ENCODE measurements at places on chromosomes 16 and 17. TPM values are rescaled to one million over a fixed set of nuclear protein-coding genes. Genes with fewer than 3 reads are reported as not detected.

DNA sequence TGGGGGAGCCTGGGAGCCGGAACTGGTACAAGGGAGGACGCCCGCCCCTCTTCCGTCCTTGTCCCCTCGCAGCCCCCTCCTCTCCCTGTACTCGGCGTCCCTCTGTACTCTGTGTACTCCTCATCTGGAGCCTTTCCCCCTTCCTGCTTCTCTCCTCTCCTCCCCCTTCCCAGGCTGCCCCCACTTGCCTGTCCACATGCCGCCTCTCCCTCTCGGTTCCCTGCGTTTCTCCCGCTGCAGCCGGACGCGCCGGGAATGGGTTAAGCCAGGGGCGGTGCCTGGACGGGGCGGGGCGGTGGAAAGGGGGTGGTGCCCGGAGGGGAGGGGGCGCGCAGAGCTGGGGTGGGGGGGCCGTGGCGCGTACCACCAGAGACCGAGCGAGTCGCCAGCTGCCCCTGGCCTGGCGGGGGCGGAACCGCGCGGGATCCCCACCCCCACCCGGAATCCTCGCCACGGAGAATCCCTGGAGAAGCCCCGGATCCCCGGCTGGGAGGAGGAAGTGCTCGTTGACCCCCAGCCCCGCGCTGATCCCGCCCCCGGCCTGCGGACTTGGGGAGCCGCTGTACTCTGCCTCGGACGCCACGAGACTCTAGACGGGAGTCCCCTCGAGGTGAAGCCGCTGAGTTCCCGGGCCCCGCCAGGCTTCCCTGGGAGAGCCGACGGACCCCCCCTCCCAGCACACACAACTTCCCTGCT, 22.6 kb downstream of the GJD3 start:
- H3K4me1 ChIP-seq: peaks cover 90% of the 10 kb centered on the region
- peak overlapping the region; percentile 90 for H3K27ac ChIP-seq
- peaks cover 10% of the 10 kb centered on the region for H3K36me3 ChIP-seq
- DNase-seq: no peak
- H3K4me3 ChIP-seq: peak overlapping the region; percentile 51

DNA sequence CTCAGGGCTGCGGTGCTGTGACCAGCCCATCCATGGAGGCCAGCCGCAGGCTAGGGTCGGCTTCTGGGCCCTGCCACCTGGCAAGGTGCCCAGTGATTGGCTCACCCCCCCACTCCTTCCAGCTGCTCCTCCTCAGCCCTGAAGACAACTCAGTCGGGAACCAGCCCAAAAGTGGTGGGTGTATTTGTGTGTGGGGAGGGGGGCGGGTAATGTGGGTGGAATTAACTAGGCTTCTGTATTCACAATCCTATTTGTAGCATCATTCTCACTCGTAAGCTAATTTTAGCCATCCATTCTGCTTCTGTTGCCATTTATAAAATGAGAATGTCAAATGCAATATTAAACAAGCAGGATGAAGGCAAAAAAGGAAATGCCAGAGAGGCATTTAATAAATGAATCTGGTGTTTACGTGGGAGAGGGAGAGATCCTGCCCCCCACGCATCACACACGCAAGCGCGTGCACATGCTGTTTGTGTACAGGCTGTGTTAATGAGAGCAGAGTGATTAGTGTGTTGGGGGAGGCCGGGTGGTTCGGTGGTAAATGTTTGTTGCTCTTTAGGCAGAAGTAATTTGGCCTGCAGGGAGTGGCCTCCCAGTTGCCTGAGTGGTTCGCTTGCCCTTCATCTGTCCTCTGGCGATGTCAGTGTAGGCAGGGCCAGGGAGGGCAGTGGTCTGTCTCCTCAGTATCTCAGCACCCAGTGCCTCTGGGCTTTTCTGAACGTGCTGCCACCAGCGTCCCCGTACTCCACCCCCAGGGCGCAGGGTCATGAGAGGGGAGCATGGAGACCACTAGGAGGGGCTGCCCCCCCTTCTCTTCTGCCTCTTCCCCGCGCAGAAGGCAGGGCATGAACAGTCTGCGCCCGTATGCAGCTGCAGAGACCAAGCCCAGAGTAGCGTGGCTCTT, 140.1 kb downstream of the CCDC182 start:
- no peaks in the 10 kb centered on the region for H3K36me3 ChIP-seq
- H3K4me1 ChIP-seq: peaks cover 87% of the 10 kb centered on the region
- H3K27ac ChIP-seq: peak overlapping the region; percentile 69
- H3K27me3 ChIP-seq: no peaks in the 10 kb centered on the region
- no peak for DNase-seq

GRCh38 chr16:69768666-69769065, 6.5 kb downstream of the WWP2 start:
- H3K4me1 ChIP-seq: peaks cover 40% of the 10 kb centered on the region
- H3K27me3 ChIP-seq: no peaks in the 10 kb centered on the region
- no peak overlapping the region for H3K27ac ChIP-seq
- no peak for DNase-seq
- H3K4me3 ChIP-seq: no peak overlapping the region

GRCh38 chr17:77521076-77521475, 380.3 kb downstream of the SEC14L1 start:
- no peaks in the 10 kb centered on the region for H3K27me3 ChIP-seq
- H3K27ac ChIP-seq: no peak overlapping the region
- no peaks in the 10 kb centered on the region for H3K4me1 ChIP-seq
- no peak overlapping the region for H3K4me3 ChIP-seq

- no peak overlapping the region for H3K4me3 ChIP-seq
- no peak overlapping the region for H3K27ac ChIP-seq
- no peak for DNase-seq
- no peaks in the 10 kb centered on the region for H3K27me3 ChIP-seq
- H3K36me3 ChIP-seq: no peaks in the 10 kb centered on the region
Measured at GRCh38 chr17:60396412-60396811, 4.5 kb upstream of the USP32 start.

- H3K27ac ChIP-seq: no peak overlapping the region
- H3K4me3 ChIP-seq: no peak overlapping the region
- H3K4me1 ChIP-seq: no peaks in the 10 kb centered on the region
- DNase-seq: no peak
- no peaks in the 10 kb centered on the region for H3K27me3 ChIP-seq
Measured at GRCh38 chr16:8110572-8111514, 479.5 kb downstream of the TMEM114 start.

DNA sequence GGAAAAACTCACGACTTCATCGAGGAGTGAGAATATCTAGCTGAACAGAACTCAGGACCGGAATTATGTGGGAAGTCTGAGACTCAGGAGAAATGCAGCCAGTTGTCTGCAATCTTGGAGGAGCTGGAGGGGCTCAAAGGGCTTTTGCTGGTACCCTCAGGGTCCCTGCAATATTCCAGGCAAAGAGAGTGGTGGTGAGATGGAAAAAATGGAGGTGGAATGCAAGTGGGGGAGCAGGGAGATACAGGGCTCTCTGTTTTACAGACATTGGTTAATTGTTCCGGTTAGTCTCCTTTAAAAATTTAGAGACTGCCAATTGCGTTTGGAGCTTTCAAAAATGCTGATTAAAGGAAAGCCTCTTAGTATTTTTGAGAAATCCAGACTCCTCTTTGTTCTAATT, 18.2 kb upstream of the HP start:
- H3K27me3 ChIP-seq: no peaks in the 10 kb centered on the region
- H3K4me1 ChIP-seq: no peaks in the 10 kb centered on the region
- no peak for DNase-seq
- no peaks in the 10 kb centered on the region for H3K36me3 ChIP-seq
- H3K4me3 ChIP-seq: no peak overlapping the region

DNA sequence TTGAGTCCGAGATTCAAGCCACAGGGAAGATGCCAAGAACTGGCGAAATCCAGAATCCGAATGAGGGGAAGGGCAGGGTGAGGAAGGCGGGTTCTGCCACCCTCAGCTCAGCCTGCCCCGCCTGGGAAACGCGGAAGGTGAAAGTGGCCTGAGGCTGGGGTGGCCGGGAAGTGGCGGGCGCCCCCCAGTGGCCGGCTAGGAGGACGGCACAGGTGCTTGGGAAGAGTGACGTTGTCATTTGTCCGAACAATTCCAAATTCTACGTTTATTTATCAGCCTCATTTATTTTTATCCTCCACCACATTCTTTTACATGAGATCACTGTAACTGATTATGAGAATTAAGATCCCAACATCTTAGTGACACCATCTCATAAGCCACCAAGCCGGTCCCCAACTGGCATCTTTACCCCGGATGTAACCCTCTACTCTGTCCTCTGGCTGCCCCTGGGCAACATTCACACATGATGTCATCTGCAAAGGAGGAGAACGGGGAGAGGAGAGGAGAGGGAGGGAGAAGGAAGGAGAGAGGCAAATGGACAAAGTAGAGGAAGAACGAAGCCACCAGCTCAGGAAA, 21.3 kb downstream of the SRCIN1 start:
- peaks cover 43% of the 10 kb centered on the region for H3K27me3 ChIP-seq
- peak; percentile 58 for DNase-seq
- no peaks in the 10 kb centered on the region for H3K36me3 ChIP-seq
- no peak overlapping the region for H3K4me3 ChIP-seq

DNA sequence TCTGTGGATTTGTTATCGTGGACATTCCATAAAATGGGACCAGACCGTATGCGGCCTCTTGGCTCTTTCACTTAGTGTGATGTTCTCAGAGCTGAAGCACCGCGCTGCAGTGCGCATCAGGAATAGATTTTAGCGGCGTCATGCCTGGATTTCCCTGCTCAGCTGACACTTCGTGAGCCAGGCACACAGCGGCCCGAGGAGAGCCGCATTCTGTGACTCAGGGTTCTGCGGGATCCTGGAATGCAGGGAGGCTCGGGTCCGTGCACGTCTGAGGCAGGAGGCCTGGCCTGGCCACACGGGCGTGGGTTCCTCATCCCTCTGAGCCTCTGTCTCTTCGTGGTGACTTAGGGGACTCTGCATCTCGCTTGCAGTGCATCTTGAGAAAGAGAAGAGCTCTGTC, 13.4 kb downstream of the CBFA2T3 start:
- H3K27ac ChIP-seq: no peak overlapping the region
- H3K4me3 ChIP-seq: no peak overlapping the region
- no peak for DNase-seq
- no peaks in the 10 kb centered on the region for H3K36me3 ChIP-seq

The GNG13 gene
- not detected for total RNA-seq

The ZP2 gene
- total RNA-seq: not detected

The SRCIN1 gene
- 0.28 TPM for total RNA-seq

The TPSG1 gene
- not detected for total RNA-seq

The PPP1R1B gene
- total RNA-seq: not detected

The ITGA2B gene
- total RNA-seq: 1.0 TPM
